Lower lobe of right lung (tissue), 2 donors: ENCODE measurements at places on chromosomes 7 and 10. TPM values are rescaled to one million over a fixed set of nuclear protein-coding genes. Genes with fewer than 3 reads are reported as not detected.

DNA sequence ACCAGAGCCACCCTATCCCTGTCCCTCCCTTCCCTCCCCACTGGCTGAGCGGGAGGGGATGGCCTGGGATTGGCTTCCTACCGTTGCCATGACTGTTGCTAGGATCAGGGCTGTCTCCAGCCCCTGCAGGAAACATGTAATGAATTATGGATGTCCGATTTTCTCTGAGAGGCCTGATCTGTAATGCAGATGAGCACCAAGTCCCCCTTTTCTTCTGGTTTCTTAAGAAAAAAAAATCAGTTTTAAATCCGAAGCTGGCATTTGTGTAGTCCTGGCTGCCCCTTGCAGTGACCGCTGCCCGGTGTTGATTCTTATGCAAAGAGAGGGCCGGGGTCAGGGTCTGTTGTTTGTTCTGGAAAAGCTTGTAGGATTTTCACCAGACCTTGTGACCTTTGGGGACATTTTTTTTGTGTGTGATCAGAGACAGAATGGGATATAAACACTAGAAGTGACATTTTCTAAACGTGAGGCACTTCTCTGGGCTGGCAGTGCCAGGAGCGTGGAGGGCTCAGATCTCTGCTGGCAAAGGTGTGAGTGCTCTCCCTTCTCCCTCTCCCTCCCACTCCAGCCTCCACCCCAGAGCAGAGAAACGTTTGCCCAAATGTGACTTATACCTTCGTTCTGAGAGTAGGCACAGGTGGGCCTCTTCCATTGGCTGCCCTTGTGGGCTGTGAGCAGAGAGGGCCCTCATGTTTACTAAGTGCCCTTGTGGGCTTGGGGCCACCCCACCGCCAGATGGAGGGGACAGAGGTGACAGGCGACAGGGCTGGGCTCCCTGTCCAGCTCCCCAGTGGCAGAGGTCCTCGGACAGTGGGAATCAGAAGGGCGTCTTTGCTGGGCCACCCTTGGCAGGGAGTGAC, 127.5 kb downstream of the DNAJB6 start:
- H3K4me3 ChIP-seq: no peak overlapping the region
- no peak overlapping the region for H3K27ac ChIP-seq
- no peaks in the 10 kb centered on the region for H3K36me3 ChIP-seq
- H3K4me1 ChIP-seq: no peaks in the 10 kb centered on the region

DNA sequence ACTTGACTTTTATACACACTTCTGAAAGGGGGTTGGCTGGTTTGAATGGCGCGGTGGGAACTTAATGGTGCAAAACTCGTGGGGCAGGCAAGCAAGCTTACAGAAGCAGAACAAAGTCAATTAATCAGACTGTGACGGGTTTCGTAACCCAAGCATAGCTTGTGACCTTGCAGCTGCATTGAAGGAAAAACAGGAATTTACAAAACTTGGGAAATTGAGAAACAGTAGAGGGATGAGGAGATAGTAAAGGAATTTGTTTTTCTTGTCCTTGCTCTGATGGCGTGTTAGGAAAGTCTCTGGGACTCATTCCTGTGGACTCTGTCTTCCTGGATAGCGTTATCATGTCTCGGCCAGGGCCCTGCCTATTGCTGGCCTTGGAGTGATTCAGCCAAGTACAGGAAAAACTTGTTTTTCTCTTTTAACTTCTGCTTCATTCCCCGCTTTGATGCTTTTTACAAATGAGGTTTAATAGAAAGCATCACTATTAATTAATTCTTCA, 220.0 kb upstream of the KCND2 start:
- no peak overlapping the region for H3K4me3 ChIP-seq
- peak overlapping the region; percentile 50 for H3K27ac ChIP-seq
- no peaks in the 10 kb centered on the region for H3K36me3 ChIP-seq

Gene C7orf57
- total RNA-seq: 1.6 TPM

DNA sequence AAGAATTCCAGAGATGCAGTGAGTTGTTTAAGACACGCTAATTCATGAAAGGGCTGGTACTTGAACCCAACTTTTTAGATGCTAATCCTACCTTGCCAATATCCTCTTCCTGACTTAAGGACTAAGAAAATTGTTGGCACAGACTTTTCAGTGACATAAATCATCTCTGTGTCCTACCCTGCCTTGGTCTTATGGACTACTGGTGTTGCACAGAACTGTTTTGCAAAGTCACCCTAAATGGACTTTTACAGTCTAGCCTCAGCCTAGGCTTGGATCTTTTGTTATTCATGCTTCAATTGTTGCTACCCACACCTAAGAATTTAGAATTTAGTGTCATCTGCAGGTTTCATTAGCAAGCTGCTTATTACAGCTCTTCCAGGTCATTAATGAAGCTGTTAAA, 112.7 kb downstream of the SORCS1 start:
- H3K4me1 ChIP-seq: no peaks in the 10 kb centered on the region
- no peaks in the 10 kb centered on the region for H3K36me3 ChIP-seq
- no peaks in the 10 kb centered on the region for H3K27me3 ChIP-seq

GRCh38 chr10:54415483-54415882, 385.5 kb downstream of the PCDH15 start:
- no peak for DNase-seq
- no peaks in the 10 kb centered on the region for H3K27me3 ChIP-seq
- no peaks in the 10 kb centered on the region for H3K4me1 ChIP-seq
- no peaks in the 10 kb centered on the region for H3K36me3 ChIP-seq

DNA sequence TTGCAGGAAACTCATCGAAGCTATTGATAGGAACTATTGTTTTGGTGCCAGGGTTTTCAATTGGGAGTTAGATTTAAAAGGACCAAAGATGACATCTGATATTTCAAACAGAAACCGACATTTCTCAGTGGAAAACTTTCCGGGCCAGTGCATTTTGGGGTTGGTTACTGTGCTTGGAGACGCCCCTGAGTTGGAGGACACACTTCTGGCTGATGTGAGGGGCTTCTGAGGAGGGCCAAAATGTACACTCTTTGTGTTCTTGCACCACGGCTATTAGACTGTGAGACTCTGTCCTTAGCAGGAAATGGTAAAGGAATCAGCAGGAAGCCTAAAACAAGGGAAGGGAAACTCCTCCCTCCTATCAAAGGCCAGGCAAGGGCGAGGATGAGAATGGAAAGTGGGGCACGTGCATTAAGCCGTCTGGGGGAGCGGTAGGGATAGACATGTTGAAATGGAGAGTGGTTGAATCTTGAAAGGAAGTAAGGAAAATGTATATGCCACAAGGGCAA, 1.8 kb upstream of the SRGN start:
- no peaks in the 10 kb centered on the region for H3K27me3 ChIP-seq
- peak overlapping the region; percentile 89 for H3K27ac ChIP-seq

DNA sequence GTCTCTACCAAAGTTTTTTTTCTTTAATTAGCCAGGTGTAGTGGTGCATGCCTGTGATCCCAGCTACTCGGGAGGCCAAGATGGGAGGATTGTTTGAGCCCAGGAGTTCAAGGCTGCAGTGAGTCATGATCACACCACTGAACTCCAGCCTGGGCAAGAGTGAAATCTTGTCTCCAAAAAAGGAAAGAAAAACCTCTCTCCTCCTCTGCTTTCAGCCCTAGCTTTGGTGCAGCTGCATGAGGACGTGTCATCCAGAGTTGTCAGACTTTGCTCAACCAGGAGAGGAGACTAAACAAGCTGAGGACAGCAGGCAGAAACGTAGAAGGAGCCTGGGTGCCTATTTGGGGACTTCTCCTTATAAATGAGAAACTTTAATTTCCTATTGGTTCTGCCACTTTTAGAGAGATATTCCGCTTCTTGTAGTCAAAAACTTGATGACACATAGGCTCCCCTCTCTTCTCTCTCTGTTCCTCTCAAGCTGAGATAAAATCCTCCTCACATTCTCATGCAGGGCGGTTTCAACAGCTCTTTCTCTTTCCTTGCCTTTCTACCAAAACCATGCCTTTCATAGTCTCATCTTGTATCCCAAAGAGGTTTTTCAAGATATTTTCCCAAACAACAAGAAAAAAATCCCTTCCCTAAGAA, 205.4 kb downstream of the ARHGAP12 start:
- DNase-seq: no peak
- H3K36me3 ChIP-seq: no peaks in the 10 kb centered on the region
- no peaks in the 10 kb centered on the region for H3K4me1 ChIP-seq
- H3K4me3 ChIP-seq: no peak overlapping the region
- no peaks in the 10 kb centered on the region for H3K27me3 ChIP-seq

Gene ANLN
- total RNA-seq: 3.9 TPM

- no peaks in the 10 kb centered on the region for H3K36me3 ChIP-seq
- H3K27me3 ChIP-seq: no peaks in the 10 kb centered on the region
- no peak overlapping the region for H3K4me3 ChIP-seq
- DNase-seq: peak; percentile 79
- H3K27ac ChIP-seq: peak overlapping the region; percentile 49
Observed at GRCh38 chr7:105673367-105674084, 92.2 kb upstream of the EFCAB10 start.

DNA sequence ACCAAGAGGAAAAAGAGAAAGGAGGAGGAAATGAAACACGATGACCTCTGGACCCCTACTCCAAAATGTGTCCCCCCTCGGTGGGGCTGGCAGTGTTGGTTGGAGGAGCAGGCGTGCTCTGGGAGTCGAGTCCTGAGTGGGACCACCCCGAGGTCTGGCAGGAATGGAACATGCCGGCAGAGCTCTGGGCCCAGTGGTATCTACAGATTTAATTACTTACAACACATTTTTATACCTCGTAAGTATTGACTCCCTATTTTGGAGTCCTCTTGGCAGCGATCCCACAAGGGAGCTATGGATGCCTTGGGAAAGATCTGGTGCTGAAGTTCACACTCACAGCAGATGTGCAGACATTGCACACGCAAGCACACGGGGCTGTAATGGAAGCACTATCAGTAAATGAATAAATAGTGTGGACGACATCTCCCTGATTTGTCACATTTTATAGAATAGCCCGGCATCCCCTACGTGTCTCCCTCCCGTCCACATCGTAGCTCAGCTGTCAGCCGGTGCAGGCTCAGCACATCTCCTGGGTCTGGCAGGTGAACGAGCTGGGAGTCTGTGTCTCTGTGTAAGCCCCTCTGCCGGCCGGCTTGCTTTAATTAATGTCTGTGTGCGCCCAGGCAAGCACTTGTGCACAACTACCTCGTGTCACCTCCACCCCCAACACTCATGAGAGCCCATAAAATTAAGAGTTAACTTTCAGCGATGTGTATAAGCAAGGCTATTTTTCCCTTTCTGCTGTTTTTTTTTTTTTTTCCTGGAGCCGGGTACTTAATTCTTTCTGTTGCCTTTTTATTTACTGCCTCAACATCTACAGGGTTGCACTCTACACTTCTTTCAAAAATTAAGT, 603.2 kb downstream of the LRMDA start:
- H3K4me3 ChIP-seq: no peak overlapping the region
- DNase-seq: no peak
- H3K4me1 ChIP-seq: peaks cover 32% of the 10 kb centered on the region
- peak overlapping the region; percentile 31 for H3K27ac ChIP-seq
- H3K36me3 ChIP-seq: no peaks in the 10 kb centered on the region

DNA sequence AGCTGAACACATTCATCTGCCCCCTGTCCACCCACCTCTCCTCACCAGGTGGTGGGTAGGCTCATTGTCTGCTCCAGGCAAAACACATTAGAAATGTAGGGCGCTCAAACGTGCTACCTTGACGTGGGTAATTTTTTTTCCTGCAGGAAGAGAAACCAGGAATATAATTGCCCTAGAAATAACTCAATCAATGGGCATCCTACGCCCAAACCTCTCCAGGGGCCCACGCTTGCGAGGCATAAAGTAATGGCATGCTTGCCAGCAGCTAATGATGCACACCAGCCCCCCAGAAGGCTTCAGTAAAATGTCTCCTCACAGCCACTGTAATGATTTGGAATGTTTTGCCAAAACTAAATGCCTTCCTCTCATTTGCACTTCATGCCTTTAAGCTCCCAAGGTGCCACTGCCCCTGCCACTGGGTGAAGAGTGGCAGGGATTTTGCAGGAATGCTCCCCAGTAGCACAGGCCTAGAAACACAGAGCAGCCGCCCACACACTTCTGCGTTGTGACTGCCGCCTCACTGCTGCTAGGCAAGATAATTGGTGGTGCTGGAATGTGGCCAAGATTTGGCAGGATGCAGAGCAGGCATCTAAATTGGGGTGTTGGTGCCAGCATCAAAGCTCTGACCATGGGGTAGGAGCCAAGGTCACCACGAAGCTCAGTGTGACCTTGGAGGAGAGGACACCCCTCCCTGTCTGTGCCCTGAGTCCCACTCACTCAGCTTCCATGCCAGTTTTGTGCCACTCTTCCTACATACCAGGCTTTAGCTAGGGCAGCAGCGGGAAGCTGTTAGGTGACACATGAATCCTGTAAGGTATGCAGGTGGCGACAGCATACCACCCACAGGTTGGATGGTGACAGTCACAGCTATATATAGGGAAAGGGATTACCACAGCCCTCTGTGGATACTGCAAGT, 48.7 kb upstream of the PPP1R3C start:
- H3K4me3 ChIP-seq: no peak overlapping the region
- H3K27me3 ChIP-seq: no peaks in the 10 kb centered on the region
- no peaks in the 10 kb centered on the region for H3K4me1 ChIP-seq
- H3K36me3 ChIP-seq: no peaks in the 10 kb centered on the region

- no peaks in the 10 kb centered on the region for H3K4me1 ChIP-seq
- H3K4me3 ChIP-seq: no peak overlapping the region
- H3K27ac ChIP-seq: no peak overlapping the region
- H3K36me3 ChIP-seq: no peaks in the 10 kb centered on the region
- no peak for DNase-seq
Observed at GRCh38 chr10:107356396-107356795, 191.9 kb upstream of the SORCS1 start.

Gene TMEM213
- total RNA-seq: 1.9 TPM

Gene FAM24B
- 3.8 TPM for total RNA-seq

Gene LRGUK
- total RNA-seq: 1.8 TPM

Gene CRTAC1
- total RNA-seq: 123 TPM

DNA sequence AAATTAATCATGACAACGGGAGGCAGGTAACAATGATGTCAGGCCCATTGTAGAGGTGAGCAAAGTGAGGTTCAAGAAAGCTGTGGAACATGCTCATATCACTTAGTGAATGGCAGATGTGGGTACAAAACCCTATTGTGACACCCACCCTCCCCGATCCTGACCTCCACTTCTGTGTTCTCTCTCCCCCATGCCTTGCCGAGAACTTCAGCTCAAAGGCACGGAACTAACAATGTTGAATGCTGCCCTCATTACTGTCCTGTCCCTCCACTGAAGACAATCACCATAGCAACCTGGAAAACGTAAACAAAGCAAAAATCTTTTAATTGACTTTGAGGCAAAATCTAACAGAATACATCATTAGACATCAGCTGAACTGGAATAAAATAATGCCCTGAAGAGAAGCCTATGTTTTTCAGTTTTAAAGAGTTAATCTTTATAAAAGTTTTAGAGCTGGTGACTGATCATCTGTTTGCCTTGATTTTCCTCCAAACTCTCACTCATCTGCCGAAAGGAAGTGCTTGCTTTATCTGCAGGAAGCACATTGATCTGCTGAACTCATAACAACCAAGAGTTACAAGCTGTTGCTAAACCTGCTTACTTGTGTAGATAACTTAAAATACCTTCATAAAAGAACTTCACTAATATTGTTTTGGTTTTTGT, 133.6 kb downstream of the CUBN start:
- H3K36me3 ChIP-seq: no peaks in the 10 kb centered on the region
- H3K4me3 ChIP-seq: no peak overlapping the region
- H3K4me1 ChIP-seq: peaks cover 32% of the 10 kb centered on the region
- H3K27me3 ChIP-seq: no peaks in the 10 kb centered on the region
- H3K27ac ChIP-seq: peak overlapping the region; percentile 69
